ENCODE measurements at places on chromosomes 13 and 19. TPM values are rescaled to one million over a fixed set of nuclear protein-coding genes. Genes with fewer than 3 reads are reported as not detected.

GRCh38 chr13:27621116-27621365, 651 bp upstream of the POLR1D start:
- DNase-seq, result no peak
- peaks cover 17% of the 10 kb centered on the region for H3K4me1 ChIP-seq
- H3K4me3 ChIP-seq, result peak overlapping the region; percentile 92
- peak overlapping the region; percentile 94 for H3K27ac ChIP-seq
- H3K27me3 ChIP-seq, result no peaks in the 10 kb centered on the region

- peak within 1 kb of the TSS; percentile 67 for H3K27ac ChIP-seq
- peak within 1 kb of the TSS; percentile 45 for H3K4me3 ChIP-seq
- no peaks in the 10 kb centered on the region for H3K36me3 ChIP-seq
Observed at GRCh38 chr19:1401138-1401888, at the start of gene GAMT. GAMT (minus strand) TSS chr19:1401542; CDS start chr19:1401476, 66 bp downstream.

DNA sequence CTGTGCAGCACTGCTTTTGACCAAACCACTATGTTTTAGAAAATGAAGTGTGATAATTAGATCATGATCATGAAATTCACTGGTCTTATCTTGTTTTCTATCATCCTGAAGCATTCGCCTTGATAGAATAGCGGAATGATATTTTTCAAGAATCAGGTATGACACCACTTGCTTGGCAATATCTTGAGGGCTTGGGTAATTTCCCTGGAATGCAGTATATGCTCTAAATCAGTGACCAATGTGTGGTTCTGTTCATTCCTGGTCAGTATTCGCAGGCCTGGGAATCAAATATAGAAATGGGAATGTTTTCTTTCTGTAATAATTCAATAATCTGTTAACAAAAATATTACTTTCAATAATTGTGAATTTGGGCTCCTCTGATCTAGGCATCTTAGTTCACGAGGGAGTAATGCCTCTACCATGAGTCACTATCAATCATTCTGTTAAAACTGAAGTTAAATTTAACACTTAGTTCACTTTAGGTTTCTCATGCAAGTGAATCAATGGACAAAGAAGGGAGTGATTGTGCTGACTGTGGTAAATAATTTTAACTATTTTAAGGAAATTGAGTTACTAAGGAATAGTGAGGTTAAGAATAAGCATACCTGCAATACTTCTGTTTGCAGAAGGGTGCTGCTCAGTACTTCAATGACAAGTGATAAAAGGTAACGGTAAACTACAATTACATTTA, 137.9 kb downstream of the PCDH20 start:
- no peaks in the 10 kb centered on the region for H3K27me3 ChIP-seq
- H3K4me1 ChIP-seq, result no peaks in the 10 kb centered on the region
- no peak overlapping the region for H3K27ac ChIP-seq
- H3K4me3 ChIP-seq, result no peak overlapping the region

GRCh38 chr19:4781801-4782200, 9.7 kb upstream of the FEM1A start:
- peaks cover 4% of the 10 kb centered on the region for H3K36me3 ChIP-seq
- peaks cover 20% of the 10 kb centered on the region for H3K27me3 ChIP-seq
- DNase-seq, result no peak
- H3K4me3 ChIP-seq, result no peak overlapping the region

PTPRH gene
- total RNA-seq, result 2.9 TPM

PEX11G gene
- 8.6 TPM for total RNA-seq

DNA sequence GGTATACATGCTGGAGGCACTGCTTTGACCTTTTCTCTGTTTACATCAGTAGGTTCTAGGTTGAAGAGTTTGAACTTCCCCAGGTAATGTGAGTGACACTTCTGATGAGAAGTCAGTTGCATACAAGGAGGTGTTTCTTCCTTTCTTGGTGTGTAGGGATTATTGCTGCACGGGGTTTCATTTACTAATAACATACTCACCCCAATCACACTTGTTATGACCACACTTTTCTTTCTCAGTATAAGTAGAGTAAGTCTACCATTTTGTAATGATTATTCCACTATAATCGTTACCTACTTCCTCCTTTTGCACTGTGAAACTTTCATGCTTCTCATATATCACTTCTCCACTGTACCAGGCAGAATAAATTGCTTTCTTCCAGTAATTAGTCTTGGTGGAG, 138.0 kb downstream of the TNFSF13B start:
- no peaks in the 10 kb centered on the region for H3K36me3 ChIP-seq
- no peak for DNase-seq
- no peak overlapping the region for H3K4me3 ChIP-seq
- H3K4me1 ChIP-seq, result no peaks in the 10 kb centered on the region
- H3K27me3 ChIP-seq, result no peaks in the 10 kb centered on the region
- H3K27ac ChIP-seq, result no peak overlapping the region

GRCh38 chr19:2084993-2085720, 11.0 kb downstream of the MOB3A start:
- DNase-seq, result no peak
- H3K4me3 ChIP-seq, result no peak overlapping the region
- peaks cover 91% of the 10 kb centered on the region for H3K4me1 ChIP-seq
- peak overlapping the region; percentile 23 for H3K27ac ChIP-seq
- no peaks in the 10 kb centered on the region for H3K27me3 ChIP-seq
- no peaks in the 10 kb centered on the region for H3K36me3 ChIP-seq

CCDC70 gene
- total RNA-seq, result not detected

GRCh38 chr19:3785451-3785937, 687 bp downstream of the MATK start:
- no peak for DNase-seq
- H3K4me3 ChIP-seq, result no peak overlapping the region
- H3K27ac ChIP-seq, result no peak overlapping the region
- H3K4me1 ChIP-seq, result no peaks in the 10 kb centered on the region
- no peaks in the 10 kb centered on the region for H3K27me3 ChIP-seq

DCT gene
- total RNA-seq, result 0.63 TPM

DNA sequence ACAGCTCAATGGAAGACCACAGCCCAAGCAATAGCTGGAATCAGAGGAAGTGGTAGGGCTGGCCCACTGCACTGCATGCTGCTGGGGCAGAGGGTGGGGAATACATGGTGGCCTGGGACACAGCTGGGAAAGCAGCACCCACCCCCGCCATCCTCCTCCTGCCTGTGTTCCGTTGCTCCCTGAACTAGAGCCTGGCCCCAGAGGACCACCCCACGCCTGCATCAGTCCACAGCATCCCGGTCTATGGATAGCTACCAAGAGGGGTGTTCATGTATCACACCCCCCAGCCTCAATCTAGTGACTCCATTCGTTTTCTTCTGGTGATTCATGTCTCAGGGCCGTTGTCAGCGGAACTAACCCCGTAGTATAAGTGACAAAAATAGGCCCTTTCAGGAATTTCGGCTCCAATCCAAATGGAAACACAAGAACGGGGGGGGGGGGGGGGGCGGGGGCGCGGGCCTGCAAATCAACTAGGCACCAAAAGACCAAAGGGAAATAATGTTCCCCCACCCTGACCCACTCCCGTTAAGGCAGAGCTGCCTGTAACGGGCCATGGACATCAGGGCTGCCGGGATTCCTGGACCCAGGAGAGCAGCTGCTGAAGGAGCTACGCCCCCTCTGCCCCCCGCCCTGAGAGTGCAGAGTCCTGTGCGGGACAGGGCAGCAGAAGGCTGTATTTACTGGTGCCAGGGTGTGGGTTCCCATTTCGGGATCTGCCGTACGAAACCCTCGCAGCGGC, 18.9 kb upstream of the EPHX3 start:
- H3K36me3 ChIP-seq, result peaks cover 29% of the 10 kb centered on the region
- no peaks in the 10 kb centered on the region for H3K27me3 ChIP-seq
- H3K4me3 ChIP-seq, result no peak overlapping the region
- no peak for DNase-seq

TECR gene
- 55.1 TPM for total RNA-seq

GRCh38 chr13:97904059-97904458, 49.4 kb upstream of the IPO5 start:
- DNase-seq, result no peak
- no peaks in the 10 kb centered on the region for H3K4me1 ChIP-seq
- H3K36me3 ChIP-seq, result no peaks in the 10 kb centered on the region
- H3K27me3 ChIP-seq, result no peaks in the 10 kb centered on the region

DNA sequence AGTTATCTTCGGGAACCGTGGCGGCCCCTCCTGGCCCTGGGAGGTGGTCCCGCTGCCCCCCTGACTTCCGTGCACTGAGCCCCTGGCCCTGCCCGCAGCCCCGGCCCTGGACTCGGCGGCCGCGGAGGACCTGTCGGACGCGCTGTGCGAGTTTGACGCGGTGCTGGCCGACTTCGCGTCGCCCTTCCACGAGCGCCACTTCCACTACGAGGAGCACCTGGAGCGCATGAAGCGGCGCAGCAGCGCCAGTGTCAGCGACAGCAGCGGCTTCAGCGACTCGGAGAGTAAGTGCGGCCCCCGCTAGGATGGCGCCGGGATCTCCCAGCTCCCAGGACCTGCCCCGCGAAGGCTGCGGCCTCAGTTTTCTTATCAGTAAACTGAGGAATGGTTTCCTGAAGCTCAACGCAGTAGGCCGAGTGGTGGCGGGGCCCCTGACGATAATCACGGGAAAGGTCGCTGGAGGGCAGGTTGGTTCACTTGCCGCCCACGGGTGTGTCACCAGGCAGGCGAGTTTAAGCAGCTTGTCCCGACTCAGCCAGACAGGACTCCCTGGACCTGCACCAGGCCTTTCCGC, 924 bp downstream of the RGCC start:
- peak overlapping the region; percentile 68 for H3K4me3 ChIP-seq
- H3K4me1 ChIP-seq, result peaks cover 34% of the 10 kb centered on the region
- H3K27me3 ChIP-seq, result no peaks in the 10 kb centered on the region
- peaks cover 6% of the 10 kb centered on the region for H3K36me3 ChIP-seq
- DNase-seq, result no peak

- H3K4me3 ChIP-seq, result no peak overlapping the region
- H3K4me1 ChIP-seq, result peaks cover 57% of the 10 kb centered on the region
- no peaks in the 10 kb centered on the region for H3K27me3 ChIP-seq
- H3K36me3 ChIP-seq, result no peaks in the 10 kb centered on the region
- DNase-seq, result no peak
Observed at GRCh38 chr19:47095476-47096099, 18.0 kb downstream of the ZC3H4 start.

RXFP2 gene
- 1.0 TPM for total RNA-seq

ZNF723 gene
- not detected for total RNA-seq

- no peak overlapping the region for H3K27ac ChIP-seq
- no peaks in the 10 kb centered on the region for H3K36me3 ChIP-seq
- no peaks in the 10 kb centered on the region for H3K4me1 ChIP-seq
- no peaks in the 10 kb centered on the region for H3K27me3 ChIP-seq
Observed at GRCh38 chr13:52356327-52356726, 49.6 kb downstream of the THSD1 start.

GRCh38 chr19:50837300-50837699, 3.9 kb upstream of the KLK15 start:
- DNase-seq, result no peak
- H3K4me1 ChIP-seq, result no peaks in the 10 kb centered on the region
- peaks cover 48% of the 10 kb centered on the region for H3K27me3 ChIP-seq
- no peak overlapping the region for H3K4me3 ChIP-seq

DNA sequence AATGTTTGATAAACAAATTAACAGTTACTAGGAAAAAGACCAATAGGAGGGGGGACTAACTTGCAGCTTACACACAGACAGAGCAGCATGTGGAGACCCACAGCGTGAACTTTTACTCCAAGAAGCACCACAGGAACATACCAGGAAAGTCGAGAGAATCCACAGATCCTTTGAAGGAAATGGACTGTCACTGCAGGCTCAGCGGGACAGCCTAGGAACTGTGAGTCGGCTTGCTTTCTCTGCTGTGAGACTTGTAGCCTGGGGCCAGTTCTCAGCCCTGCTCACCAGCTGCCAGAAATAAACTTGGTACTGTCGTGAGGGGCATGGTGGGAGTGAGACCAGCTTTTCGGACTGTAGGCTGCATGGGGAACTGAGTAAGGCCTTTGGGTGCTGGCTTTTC, 1211.5 kb downstream of the PCDH17 start:
- no peak overlapping the region for H3K27ac ChIP-seq
- no peaks in the 10 kb centered on the region for H3K27me3 ChIP-seq
- no peak for DNase-seq

- no peak overlapping the region for H3K4me3 ChIP-seq
- no peaks in the 10 kb centered on the region for H3K27me3 ChIP-seq
- no peak for DNase-seq
- no peak overlapping the region for H3K27ac ChIP-seq
Observed at GRCh38 chr13:75587679-75588078, 38.1 kb downstream of the UCHL3 start.

AZU1 gene
- not detected for total RNA-seq

DNA sequence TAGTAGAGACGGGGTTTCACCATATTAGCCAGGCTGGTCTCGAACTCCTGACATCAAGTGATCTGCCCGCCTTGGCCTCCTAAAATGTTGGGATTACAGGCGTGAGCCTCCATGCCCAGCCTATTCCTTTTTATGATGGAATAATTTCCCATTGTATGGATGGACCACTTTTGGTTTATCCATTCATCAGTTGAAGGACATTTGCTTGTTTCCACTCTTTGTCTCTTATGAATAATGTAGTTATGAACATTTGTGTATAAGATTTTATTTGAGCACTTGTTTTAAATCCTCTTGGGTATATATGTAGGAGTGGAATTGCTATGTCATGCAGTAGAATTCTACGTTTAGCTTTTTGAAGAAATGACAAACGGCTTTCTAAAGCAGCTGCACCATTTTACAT, 23.3 kb downstream of the FBXO27 start:
- DNase-seq, result no peak
- no peaks in the 10 kb centered on the region for H3K36me3 ChIP-seq
- H3K4me1 ChIP-seq, result no peaks in the 10 kb centered on the region
- no peak overlapping the region for H3K4me3 ChIP-seq

ZNF845 gene
- total RNA-seq, result 11.1 TPM

GRCh38 chr19:4445963-4446703, 11.5 kb downstream of the UBXN6 start:
- H3K27me3 ChIP-seq, result no peaks in the 10 kb centered on the region
- DNase-seq, result no peak
- H3K27ac ChIP-seq, result no peak overlapping the region
- no peaks in the 10 kb centered on the region for H3K4me1 ChIP-seq

GRCh38 chr13:78660495-78660857, 1.5 kb upstream of the OBI1 start:
- peaks cover 9% of the 10 kb centered on the region for H3K4me1 ChIP-seq
- DNase-seq, result no peak
- H3K27ac ChIP-seq, result no peak overlapping the region
- H3K4me3 ChIP-seq, result peak overlapping the region; percentile 91
- no peaks in the 10 kb centered on the region for H3K27me3 ChIP-seq
- H3K36me3 ChIP-seq, result no peaks in the 10 kb centered on the region

WASF3 gene
- total RNA-seq, result 45.4 TPM

KIR3DL2 gene
- not detected for total RNA-seq

DNA sequence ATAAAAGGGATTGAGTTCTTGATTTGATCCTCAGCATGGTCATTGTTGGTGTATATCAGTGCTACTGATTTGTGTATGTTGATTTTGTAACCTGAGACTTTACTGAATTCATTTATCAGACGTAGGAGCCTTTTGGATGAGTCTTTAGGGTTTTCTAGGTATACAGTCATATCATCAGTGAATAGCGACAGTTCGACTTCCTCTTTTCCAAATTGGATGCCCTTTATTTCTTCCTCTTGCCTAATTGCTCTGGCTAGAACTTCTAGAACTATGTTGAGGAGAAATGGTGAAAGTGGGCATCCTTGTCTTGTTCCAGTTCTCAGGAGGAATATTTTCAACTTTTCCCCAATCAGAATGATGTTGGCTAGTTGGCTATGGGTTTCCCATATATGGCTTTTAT, 27.0 kb downstream of the POMP start:
- H3K4me3 ChIP-seq, result no peak overlapping the region
- H3K27me3 ChIP-seq, result no peaks in the 10 kb centered on the region

GDF15 gene
- total RNA-seq, result 4.2 TPM

GRCh38 chr13:70027551-70027950, 80.1 kb upstream of the ATXN8OS start:
- no peaks in the 10 kb centered on the region for H3K27me3 ChIP-seq
- H3K4me3 ChIP-seq, result no peak overlapping the region
- H3K4me1 ChIP-seq, result no peaks in the 10 kb centered on the region
- no peak for DNase-seq
- H3K36me3 ChIP-seq, result no peaks in the 10 kb centered on the region

NANOS2 gene
- total RNA-seq, result not detected

ZNF441 gene
- total RNA-seq, result 14.1 TPM
